ENCODE measurements at places on chromosomes 12 and 14.

DNA sequence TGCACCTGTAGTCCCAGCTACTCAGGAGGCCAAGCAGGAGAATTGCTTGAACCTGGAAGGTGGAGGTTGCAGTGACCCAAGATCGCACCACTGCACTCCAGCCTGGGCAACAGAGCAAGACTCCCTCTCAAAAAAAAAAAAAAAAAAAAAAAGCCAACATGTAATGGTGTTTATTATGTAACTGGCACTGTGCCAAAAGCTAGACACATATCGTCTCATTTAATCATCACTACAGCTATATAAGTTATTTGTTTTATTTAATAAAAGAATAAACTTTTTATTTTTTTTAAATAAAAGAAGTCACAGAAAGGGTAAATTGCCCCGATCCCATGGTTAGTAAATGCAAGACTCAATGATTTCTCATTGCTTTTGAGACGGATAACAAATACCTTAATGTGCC lies 76.9 kb downstream of the PTCSC3 start:
- DNase-seq, result no peak

DNA sequence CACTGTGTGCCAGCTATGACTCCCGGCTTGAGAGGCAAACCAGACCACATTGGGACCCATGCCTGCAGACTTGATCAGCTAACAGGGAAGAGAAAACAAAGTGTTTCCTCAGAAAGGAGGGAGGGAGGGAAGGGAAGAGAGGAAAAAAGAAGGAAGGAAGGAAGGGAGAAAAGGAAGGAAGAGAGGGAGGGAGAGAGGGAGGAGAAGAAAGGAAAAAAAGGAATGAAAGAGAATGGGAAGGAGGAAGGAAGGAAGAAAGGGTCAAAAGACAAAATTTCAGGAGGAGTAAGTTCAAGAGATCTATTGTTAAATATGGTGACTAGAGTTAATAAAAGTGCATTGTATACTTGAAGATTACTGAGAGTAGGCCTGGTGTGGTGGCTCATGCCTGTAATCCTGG lies 18.9 kb downstream of the FIGNL2 start:
- DNase-seq, result no peak

GRCh38 chr14:54600717-54601109 lies 33.8 kb downstream of the SAMD4A start:
- DNase-seq, result no peak

GRCh38 chr14:80933282-80933681 lies 8.3 kb downstream of the CEP128 start:
- DNase-seq, result no peak

DNA sequence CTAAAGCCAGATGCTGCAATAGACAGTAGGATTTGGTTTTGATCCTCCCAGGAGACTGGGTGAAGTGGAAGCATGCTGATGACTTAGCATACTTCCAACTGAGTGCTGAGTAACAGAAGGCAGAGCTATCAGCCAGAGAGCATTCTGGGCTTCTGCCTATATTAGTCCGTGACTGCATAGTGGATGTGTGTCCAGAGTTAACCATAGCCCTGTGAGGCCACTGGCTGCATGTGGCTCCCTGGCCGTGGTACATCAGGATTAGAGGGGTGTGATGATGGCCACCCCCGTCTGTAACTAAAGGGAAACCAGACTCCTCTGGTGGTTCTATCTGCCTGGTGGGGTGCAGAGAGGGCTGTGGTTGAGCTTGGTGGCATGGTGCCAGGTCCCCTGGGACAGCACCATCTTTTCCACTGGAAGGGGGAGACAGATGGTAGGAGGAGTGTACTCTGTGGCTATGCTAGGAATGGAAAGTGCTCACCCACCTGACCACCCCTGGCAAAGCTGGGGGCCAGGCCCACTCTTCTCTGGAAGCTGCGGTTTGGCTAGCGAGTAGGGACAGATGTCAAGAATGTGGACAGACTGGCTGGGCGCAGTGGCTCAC lies 27.4 kb downstream of the ABCD4 start:
- DNase-seq, result no peak

DNA sequence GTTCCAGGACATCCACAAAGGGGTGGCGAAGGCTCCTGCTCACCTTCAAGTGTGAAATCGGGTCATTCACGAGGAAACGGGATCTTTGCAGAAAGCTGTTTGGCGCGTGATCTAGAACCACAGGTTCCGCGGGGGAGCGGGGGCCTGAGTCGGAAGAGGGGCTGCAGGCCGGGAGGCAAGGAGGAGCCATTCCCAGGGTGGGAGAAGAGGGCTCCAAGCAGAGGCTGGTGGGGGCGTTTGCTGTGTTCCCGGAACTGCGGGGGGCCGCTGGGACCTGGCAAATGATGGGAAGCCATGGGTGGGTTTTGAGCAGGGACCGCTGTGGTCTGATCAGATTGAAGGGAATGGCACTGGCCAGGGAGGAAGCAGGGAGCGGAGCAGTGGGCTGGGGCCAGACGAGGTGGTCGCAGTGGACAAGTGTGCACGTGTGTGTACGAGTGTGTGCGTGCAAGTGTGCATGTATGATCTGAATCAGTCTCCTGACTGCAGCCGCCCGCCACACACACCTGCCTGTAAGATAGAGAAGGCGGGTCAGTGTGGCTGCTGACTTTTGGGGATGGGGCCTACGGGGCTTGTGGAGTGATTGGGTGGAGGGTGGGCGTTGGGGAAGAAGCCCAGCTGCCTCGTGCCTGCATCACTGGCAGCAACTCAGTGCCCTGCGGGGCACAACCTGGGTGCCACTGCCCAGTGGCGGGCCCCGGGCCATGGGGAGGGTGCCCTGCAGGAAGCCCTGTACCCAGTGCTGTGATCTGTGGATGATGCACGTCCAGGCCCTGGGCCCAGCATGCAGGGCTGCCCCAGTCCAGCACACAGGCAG lies 141.9 kb downstream of the KIF26A start:
- DNase-seq, result no peak

- no peak for DNase-seq
These were observed 101.9 kb upstream of the ADAMTS20 start for GRCh38 chr12:43653917-43654316.

All from stimulated activated CD8-positive, alpha-beta memory T cell treated with anti-CD3 and anti-CD28 coated beads, Interleukin-4, amount 100 ng/mL, for 1 hour (primary cell).